Endothelial cell (in vitro differentiated cells): ENCODE measurements at places on chromosomes 7 and 10. TPM values are rescaled to one million over a fixed set of nuclear protein-coding genes. Genes with fewer than 3 reads are reported as not detected.

DNA sequence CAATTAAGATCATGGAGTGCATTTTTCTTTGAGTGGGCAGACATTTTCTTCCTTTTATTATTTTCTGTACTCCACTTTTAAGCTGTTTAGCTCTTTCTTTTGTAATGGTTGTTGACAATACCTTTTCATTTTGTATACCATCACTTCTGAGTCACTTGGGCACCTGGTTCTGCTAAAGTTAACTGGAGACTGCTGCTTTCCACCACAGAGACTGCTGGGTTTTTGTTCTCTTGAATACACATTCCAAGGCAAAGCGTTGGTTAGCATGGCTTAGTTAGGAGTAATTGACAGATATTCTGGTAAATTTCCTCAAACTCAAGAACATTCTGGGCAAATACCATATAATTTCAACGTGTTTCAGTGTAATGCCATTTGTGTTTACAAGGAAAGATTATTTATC lies 541.9 kb upstream of the CELF2 start:
- DNase-seq = no peak

GRCh38 chr7:151351967-151352366 lies 10.4 kb downstream of the NUB1 start:
- DNase-seq = peak; percentile 33

- no peak for DNase-seq
Observed at GRCh38 chr10:12235116-12235694, 39.2 kb downstream of the CDC123 start.

GRCh38 chr7:121419201-121420148 lies 23.4 kb upstream of the FAM3C start:
- DNase-seq = no peak

GRCh38 chr7:2138146-2138765 lies 94.5 kb downstream of the MAD1L1 start:
- no peak for DNase-seq

GRCh38 chr10:117261501-117261900 lies 20.6 kb downstream of the SLC18A2 start:
- DNase-seq = no peak

Gene CDHR3
- 10.6 TPM for total RNA-seq
